ENCODE measurements at places on chromosomes 16 and 17.

GRCh38 chr17:81386141-81386645 lies 9.1 kb upstream of the BAHCC1 start:
- DNase-seq = no peak

GRCh38 chr17:15351925-15352324 lies 10.5 kb upstream of the TEKT3 start:
- DNase-seq = peak; percentile 80

DNA sequence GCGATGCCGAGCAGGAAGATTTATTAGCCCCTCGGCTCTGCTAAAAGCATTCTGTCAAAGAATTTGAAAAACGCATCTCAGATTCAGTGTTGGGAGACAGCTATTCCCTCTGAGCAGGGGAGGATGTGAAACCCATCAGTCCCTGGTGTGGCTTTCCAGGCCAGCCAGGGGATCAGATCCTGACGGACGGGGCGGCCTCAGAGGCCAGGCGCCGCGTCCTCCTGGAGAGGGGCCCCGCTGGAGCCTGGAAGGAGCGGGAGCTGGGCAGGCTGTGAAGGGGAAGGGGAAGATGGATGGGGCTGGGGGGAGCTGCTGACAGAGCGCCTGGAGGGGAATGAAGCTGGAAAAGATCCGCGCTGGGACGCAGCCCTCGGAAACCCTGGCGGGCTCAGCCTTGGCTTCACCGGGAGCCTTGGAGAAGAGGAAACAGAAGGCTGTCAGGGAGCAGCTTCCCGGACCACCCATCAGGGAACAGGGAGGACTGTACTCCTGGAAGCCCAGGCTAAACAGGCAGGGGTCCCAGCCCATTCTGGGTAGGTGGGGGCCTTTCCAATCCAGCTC lies 358.0 kb downstream of the C16orf95 start:
- no peak for DNase-seq

GRCh38 chr16:12455287-12455798 lies 348.3 kb downstream of the CPPED1 start:
- no peak for DNase-seq

GRCh38 chr16:67963662-67964321 lies 4.6 kb downstream of the SLC12A4 start:
- DNase-seq = no peak

DNA sequence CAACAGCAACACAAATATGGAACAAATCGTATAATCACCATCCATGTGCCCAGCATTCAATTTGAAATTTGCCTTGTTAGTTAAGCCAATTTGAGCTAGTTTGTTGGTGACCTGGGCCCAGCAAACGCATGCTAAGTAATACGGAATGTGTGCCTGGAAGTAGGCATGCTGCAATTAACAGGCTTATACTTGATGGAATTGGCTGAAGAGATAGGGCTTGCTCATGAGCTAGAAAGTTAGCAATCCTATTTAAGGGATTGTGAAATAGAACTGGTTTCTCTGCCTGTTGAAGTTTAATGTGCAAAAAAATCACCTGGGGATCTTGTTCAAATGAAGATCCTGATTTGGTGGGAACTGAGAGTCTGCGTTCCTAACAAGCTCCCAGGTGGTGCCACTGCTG lies 8.5 kb upstream of the LPO start:
- DNase-seq = no peak

DNA sequence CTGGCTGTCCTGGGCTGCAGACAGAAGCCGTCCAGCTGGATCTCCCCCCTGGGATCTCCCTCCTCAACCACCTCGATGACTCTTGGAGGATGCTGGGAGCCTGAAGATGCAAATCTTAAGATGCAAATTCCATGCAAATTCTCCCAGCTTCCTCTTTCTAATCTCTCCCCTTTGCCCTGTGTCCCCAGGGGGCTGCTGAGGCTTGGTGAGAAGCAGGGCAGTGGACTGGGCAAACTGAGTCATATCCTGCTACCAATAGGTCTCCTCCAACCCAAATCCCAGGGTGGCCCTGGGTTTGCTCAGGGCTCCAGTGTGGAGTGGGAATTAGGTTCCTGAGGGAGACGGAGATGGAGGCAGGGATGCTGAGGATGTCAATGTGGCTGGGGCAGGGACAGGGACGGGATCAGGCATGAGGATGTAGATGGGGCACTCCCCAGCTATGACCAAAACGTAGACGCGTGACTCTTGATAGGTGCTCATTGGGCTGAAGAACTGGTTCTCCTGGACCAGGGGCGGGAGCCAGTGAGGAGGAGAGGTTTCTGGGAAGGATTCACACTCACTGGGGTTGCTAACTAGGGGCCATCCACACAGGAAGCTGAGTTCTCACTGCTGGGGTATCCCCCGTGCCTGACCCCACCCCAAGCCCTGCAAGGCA lies 3.6 kb upstream of the ALOX12B start:
- no peak for DNase-seq

GRCh38 chr16:12062343-12063003 lies 85.9 kb downstream of the SNX29 start:
- peak; percentile 94 for DNase-seq

GRCh38 chr16:8512941-8513624 lies 77.2 kb downstream of the TMEM114 start:
- DNase-seq = no peak

DNA sequence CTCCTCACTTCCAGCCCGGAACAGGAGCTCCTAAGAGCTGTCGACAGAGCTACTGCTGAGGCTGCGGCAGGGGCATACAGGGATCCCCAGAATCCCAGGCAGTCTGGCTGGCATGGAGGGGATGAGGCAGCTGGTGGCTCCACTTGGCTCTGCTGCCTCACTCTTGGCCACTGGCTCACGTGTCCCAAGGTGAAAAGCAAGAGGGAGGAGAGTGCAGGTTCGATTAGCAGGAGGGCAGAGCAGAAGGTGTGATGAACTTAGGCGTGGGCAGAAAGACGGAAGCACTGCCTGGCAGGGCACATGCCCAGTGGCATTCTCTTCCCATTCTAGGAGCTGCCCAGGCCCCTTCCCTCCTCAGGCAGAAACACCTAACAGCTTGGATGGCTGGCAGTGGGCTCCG lies 11.3 kb upstream of the TBX21 start:
- DNase-seq = no peak

- no peak for DNase-seq
Measured at GRCh38 chr17:4584101-4584916, at the start of gene SMTNL2. Gene SMTNL2, plus strand, starts transcription at chr17:4584529. Its CDS starts 77 bp downstream, at chr17:4584606.

- no peak for DNase-seq
Measured at GRCh38 chr17:57311281-57312216, 55.2 kb downstream of the MSI2 start.

GRCh38 chr17:30278032-30278431 lies 13.7 kb downstream of the BLMH start:
- no peak for DNase-seq

DNA sequence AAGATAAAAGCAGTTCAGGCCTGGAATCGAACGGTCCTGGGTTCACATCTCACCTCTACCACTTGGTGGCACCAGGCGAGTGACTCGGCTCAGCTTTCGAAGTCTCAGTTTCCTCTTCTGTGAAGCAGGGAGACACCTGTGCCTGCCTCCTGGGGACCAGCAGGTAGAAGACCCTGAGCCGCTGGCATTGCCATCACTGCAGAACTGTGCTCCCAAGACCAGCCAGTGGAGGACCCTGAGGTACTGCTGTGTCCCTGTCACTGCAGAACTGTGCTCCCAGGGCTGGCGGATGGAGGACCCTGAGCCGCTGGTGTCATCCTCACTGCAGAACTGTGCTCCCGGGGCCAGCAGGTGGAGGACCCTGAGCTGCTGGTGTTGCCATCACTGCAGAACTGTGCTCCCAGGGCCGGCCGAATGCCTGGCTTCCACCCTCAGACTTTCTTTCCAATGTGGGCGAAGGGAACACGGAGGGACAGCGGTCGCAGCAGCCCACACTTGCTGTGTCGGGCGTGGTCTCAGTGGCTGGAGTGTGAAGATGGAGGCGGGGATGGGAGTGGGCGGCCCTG lies 8.7 kb upstream of the SLC7A5 start:
- no peak for DNase-seq

- DNase-seq = no peak
Measured at GRCh38 chr17:74194682-74195081, 8.8 kb upstream of the RPL38 start.

- no peak for DNase-seq
Measured at GRCh38 chr17:35745749-35746320, 7.2 kb downstream of the GAS2L2 start.

DNA sequence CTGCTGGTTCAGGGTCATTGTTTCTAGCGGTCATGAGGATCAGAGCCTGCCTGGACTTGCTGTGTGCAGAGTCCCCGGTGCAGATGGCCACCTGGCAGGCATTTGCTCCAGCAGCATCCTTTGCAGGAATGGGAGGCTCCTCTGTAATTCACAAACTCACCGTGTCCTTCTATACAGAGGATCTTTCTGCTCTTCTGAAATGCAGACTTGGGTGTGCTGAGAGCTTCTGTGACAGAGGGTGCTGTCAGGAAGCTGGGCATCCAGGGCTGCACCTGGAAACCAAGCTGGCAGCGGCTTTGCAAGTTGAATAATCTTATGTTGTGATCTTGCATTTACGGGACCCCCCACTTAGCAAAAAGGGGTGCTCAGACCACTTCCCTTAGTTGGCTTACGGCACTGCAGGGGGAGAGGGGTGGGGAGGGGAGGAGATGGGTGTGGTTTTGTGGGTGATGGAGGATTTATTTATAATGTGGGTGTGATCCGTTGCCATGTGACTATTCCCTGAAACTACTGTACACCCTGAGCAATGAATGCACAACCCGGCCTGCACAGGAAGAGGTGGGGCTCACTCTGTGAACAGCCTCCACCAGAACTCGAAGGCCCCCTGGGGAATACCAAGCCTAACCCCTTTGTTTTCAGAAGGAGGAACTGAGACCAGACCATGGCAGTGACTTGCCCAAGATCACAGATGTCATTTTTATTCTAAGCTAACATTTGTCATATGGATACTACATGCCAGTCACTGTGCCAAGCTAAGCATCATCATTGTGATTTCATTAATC lies 178.3 kb downstream of the PRKCB start:
- DNase-seq = no peak

GRCh38 chr16:86625821-86626220 lies 47.5 kb downstream of the FOXL1 start:
- no peak for DNase-seq

DNA sequence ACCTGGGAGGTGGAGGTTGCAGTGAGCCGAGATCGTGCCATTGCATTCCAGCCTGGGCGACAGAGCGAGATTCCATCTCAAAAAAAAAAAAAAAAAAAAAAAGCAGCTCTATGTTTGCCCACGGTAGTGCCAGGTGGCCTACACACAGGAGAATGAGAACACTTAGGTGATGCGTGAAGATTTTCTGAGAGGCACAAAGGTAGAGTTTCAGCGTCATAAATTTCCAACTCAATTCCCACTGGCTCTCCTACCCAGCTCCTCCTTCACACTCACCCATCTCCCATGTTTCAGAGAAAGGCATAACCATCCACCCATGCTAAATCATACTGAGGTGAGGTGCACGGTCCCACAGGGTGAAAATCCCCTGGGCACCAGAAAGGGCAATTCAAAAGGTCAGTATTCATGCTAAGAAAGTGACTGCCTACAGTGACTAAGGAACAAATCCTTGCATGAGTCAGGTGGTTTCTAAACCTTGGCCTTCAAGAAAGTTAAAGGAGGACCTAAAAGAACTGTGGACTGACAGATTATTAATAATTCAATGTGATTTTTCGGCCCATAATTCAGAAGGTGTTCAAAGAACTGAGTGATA lies 4.8 kb downstream of the DCAKD start:
- no peak for DNase-seq

DNA sequence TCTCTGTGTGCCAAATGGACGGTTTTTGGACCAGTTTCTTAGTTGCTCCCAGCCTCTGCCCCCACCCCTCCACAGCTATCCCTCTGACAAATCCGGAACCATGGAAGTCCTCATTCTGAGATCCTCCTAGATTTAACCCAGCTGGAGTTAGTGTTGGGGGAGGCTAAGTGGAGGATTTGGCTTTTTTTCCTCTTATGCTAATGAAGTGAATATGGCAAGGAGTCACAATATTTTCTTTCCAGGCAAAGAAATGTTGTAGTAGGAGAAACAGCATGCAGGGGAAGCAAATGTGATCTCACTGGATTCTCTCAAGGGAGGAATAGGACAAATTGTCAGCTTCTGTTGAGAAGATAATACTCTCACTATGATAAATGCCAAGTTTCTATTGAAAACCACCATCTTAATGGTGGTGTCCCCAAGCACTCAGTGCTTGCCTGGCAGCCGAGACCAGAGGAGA lies 159.5 kb downstream of the MSI2 start:
- DNase-seq = no peak

DNA sequence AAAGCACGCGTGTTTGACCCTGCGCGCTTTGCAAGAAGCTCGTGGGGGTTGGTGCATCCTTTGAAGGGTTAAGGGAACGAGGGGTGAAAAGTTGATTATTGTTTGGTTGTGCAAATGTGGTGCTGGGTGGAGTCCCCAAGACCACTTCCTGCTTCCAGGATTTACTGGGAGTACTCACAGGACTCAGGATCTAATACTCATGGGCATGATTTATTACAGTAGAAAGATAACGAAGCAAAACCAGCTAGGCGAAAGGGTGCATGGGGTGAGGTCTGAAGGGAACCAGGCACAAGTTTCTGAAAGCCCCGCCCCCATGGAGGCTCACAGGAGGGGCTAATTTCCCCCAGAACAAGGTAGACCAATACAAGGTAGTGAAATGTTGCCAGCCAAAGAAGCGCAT lies 58.8 kb downstream of the RPTOR start:
- DNase-seq = no peak

DNA sequence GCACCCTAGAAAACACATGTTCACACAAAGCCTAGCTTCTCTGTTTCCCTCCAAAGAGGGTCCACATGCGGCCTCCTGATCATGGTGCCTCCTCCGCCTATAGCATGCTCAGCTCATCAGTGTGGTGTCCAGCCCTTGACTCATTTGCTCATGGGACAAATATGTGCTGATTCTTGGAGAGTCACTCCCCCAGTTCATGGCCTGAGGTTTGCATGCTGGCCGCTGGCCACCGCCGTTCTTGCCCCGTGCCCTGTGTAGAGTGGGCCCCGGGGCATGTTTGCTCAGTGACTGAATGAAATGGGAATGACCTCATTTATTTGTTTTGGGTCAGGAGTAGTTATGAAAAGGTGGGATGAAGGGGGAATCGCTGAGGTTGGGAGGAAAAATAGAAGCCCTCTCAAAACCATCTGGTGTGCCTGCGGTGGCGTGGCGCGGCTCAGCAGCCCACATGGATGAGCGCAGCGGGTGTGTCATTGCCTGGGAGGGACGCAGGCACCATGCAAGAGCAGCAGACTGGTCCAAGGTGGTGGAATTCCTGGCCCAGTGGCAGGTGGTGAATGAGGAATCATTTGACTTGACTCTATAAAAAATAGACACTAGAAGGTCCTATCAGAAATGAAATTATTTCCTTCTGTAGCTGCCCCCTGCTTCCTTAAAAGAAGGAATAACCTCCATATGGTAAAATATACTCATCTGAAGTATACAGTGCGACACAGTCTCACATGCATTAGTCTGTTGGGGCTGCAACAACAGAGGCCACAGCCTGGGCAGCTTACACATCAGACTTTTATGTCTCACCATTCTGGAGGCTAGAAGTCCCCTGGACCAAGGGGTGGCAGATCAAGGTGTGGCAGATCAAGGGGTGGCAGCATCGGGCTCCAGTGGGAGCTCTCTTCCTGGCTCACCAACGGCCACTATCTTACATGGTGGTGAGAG lies 31.7 kb downstream of the CRISPLD2 start:
- DNase-seq = peak; percentile 73

GRCh38 chr17:36594626-36595401 lies 3.1 kb downstream of the DHRS11 start:
- DNase-seq = no peak

GRCh38 chr16:67919622-67920221 lies 11.9 kb downstream of the CTRL start:
- no peak for DNase-seq
